ENCODE measurements at places on chromosomes 16 and 17.

DNA sequence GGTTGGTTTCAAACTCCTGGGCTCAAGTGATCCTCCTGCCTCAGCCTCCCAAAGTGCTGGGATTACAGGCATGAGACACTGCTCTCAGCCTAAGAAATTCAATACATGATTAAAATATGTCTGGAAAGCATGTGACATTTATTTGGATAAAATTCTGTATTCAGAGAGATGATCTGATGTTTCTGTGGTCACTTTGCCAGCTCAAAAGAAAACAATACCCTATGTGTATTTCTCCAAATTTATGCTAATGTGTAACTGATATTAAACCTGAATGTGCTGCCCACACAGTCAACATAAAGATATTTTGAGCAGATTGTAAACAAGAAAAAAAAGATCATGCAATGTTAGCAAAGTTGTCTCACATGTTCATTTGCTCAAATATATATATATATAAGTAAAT is 16.7 kb downstream of the C17orf67 start:
- DNase-seq, result no peak

- no peak for DNase-seq
Measured at GRCh38 chr16:80460988-80461387, 79.8 kb upstream of the DYNLRB2 start.

DNA sequence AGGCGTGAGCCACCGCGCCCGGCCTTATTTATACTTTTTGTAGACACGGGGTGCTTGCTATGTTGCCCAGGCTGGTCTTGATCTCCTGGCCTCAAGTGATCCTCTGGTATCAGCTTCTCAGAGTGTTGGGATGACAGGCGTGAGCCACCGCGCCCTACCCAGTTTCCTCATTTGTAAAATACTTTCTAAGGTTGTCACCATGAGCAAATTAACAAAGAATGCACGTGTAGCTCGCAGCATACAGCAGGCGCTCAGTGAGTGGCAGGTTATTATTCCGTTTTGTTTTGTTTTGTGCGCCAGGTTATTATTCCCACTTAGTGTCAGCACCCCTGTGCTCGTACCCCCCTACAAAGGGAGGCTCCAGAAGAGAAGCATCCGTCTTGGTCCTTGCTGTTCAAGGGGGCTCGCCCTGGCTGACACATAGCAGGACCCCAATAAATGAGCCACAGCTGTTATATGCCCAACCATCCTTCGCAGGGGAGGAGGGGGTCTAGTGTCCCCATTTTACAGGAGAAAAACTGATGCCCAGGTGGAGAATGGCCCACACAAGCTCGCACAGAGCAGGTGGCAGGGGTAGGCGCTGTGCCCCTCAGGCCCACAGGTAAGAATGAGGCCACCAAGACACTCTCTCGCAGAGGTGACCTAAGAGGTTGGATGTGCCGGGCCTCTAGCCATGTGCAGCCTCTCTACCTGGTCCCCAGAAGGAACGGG is 686 bp upstream of the MIEF2 start:
- no peak for DNase-seq

GRCh38 chr16:19879241-19879792 is 5.3 kb downstream of the GPRC5B start:
- no peak for DNase-seq

DNA sequence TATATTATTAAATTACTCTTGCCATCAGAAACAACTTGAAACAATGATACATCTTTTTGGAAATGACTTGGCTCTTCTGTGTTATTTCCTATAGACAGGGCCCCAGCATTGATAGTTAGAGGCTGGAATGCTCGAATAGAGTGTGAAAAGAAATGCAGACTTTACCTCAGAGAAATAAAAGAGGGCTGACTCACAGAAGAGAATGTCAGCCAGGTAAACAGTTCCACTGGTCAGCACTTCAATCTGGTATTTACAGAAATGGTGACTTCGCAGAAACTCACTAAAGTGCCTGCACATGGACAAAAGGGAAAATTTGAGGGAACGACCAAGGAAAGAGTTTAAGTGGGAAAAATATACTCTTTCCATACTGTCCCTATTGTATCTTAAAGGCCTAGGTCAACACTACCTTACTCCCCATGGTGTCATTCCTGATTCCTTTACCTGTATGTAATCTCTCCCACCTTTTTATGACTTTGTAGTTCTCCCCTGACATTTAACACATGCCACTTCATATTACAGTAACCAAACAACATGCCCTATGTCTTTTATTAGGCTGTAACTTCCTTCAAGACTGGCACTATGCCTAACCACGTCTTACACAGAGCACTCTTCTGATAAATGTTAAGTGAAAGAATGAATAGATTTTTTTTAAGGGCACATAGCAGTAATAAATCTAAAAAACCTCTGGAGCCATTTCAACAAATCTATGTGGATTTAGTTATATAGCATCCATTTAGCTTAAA is 36.7 kb downstream of the AKAP10 start:
- no peak for DNase-seq

GRCh38 chr17:72982680-72983079 is 109.8 kb downstream of the SLC39A11 start:
- no peak for DNase-seq
